ENCODE measurements at places on chromosomes 3 and 15. TPM values are rescaled to one million over a fixed set of nuclear protein-coding genes. Genes with fewer than 3 reads are reported as not detected.

DNA sequence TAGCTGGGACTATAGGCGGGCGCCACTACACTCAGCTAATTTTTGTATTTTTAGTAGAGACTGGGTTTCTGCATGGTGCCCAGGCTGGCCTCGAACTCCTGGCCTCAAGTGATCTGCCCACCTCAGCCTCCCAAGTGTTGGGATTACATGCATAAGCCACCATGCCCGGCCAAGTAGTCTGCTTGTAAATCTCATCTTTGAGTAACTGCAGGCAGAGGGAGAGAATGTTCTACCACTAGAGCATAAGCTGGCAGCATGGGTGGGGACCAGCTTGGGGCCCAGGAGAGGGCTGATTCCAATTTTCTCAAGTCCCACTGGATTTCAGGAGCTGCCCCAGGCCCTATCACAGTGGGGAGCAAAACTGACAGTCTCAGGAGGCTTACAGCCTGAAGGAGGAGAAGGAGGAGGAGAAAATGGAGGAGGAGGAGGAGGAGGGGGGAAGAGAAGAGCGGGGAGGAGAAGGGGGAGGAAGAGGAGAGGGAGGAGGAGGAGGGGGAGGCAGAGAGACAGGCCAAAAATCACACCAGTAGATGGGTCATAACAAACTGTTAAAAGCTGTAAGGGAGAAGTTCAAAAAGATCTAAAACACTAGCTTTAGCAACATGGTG lies 229.1 kb upstream of the IGF1R start:
- no peak for DNase-seq

ERC2 gene
- 0.43 TPM for total RNA-seq

LRRC31 gene
- 16.5 TPM for total RNA-seq

GRCh38 chr15:88739541-88739940 lies 63.7 kb upstream of the ACAN start:
- no peak for DNase-seq

GRCh38 chr15:60718661-60719069 lies 239.7 kb upstream of the ICE2 start:
- DNase-seq: no peak

DNA sequence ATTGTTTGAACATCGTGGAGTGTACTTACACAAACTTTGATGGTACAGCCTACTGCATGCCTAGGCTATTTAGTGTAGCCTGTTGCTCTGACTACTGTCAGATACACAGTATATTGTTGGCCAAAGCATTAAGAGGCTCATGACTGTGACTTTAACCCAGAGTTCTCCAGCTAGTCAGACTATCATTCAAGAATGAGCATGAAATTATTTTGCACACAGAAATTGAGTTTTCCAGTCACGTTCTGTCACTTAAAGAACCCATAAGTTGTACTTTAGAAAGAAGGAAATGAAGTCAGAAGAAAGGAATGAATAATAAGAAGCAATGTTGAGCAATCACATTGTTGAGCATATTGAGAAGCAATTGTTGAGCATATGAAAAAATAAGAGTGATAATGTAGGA lies 37.6 kb upstream of the SLC22A13 start:
- DNase-seq: no peak

DNA sequence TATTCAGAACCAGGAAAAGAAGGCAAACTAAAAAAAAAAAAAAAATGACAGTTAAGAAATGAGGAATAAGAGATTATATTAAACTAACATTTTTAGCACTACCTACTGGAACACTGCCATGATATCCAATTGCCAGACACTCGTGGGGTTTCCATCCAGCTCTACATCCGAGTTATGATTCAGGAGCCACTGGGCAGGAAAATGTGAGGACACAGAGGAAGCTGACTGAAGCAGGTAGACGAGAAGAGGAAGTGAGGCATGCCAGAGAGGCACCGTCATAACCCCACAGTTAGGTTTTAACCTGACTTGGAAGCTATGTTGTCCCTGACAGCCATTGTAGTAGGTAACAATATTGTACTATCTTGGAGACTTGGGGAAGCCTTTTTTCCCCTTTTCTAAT lies 495.0 kb downstream of the NLGN1 start:
- DNase-seq: no peak

DNA sequence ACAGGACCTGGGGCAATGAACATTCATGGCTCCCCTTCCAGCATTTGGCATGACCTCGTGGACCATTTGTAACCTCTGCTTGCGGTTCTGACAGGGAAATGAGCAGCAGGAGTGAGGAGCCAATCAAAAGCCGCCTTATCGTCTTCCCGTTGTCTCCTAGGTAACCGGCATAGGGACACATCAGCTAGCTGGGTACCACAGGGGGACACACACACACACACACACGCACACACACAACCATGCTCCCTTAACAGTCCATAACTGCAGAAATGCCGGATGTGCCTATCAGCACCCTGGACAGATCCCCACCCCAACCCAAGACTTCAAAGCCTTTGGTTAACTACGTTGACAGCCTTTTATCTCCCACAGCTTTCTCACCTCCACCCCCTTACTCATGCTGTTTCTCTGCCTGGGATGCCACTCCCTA lies 53.4 kb upstream of the CCDC174 start:
- DNase-seq: no peak

TMIE gene
- not detected for total RNA-seq

DNA sequence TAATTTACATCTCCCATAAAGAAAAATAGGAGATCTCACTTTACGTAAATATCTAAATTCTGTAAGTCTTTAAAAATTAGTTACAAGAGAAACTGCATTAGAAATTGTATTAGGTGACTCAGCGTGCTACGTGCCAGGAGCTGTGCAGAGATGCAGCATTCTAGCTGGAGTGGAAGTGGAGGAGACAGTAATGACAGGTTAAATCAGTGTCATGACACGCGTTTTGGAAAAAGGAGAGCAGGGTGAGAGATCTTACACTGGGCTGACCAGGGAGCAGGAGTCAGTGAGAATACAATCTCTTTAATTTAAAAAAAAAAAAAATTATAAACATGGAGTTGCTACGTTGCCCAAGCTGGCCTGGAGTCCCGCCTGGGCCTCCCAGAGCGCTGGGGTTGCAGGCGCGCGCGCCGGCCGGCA lies 635 bp downstream of the TUBGCP5 start:
- no peak for DNase-seq

DNA sequence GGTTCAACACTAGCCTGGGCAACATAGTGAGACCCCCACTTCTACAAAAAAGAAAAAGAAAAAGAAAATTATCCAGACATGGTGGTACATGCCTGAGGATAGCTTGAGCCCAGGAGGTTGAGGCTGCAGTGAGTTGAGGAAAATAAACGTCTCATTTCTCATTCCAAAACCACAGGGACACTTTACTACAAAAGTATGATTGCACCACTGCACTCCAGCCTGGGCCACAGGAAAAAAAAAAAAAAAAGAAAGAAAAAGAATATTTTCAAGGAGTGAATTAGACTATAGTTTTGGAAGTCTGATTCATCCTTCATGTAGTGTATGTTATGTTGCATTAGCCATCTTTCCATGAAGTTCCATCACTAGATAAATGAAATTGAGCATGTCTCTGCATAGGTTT lies 149.5 kb upstream of the THBS1 start:
- no peak for DNase-seq

DNA sequence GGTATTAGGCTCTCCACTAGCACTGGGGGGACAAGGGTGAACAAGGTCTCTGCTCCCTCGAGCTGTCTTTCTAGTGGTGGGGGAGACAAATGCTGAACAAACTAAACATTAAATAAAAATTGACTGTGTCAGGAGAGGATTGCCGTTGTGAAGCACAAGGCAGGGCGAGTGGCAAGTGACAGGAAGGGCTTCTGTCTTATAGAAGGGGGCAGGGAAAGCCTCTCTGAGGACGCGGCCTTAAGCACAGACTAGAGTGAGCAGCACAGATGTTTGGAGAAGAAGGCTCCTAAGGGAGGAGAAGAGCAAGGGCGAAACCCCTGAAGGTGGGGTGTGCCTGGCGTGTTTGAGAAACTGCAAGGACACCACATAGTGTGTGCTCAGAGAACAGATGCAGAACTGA lies 50.9 kb upstream of the ATP2B2 start:
- DNase-seq: no peak

DNA sequence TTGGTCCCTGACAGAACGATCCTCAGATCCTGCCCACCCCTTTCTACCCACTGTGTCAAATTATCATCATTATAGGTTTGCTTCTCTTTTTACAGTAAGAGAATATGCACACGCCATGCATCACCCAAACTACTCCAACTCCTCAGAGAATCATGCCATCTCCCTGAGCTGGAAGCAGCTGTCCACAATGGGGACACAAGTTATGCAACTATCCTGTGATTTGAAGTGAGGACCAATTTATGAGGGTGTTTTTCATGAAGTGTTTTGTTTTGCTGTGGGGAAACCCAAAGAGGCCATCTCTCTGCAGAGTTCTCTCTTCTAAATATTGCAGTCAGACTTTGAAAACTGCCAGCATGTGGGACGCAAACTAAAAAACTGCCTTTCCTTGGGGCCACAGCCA lies 35.8 kb upstream of the TNFSF10 start:
- no peak for DNase-seq

DNA sequence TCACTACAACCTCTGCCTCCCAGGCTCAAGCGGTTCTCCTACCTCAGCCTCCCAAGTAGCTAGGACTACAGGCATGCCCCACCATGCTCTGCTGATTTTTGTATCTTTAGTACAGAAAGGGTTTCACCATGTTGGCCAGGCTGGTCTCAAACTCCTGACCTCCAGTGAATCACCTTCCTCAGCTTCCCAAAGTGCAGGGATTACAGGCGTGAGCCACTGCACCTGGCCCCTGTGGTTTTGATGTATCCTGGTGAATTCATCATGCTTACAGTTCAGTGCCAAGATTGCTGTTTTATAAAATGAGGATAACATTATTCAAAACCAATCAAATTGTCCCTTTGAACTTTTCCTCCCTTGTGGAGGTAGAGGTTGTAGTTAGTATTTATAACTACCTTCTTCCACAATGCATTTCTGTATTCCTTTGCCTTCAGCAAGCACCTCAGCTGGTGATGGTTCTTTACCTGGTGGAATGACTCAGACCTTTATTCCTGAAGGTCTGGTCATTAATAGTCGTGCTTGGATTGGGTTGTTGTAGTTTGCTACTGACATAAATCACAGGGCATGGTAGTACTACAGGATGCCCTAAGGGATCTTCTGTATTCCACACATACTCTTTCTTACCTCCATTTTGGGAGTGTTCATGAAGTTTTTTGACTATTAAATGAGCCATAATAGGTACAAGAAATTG lies 76.9 kb downstream of the UBP1 start:
- DNase-seq: no peak

SMCO1 gene
- total RNA-seq: not detected

DNA sequence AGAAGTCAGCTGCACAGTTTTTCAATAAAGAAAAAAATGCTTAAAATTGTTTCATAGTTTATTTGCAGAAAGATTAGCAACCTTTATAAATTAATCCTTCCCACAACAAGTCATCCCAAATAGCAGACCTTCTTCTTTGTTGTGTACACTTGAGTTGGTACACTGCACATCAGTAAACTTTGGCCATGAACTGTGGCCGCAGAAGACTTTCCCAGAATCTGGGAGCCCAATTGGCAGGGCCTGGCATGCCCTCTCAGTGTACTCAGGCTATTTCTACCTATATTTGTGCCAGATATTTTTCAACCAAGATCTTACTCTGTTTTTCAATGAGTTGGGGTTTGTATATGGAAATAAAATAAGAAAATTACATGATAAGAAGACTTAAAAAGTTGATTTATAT lies 133.1 kb downstream of the DIPK2A start:
- no peak for DNase-seq

FAM98B gene
- total RNA-seq: 21.9 TPM

DNA sequence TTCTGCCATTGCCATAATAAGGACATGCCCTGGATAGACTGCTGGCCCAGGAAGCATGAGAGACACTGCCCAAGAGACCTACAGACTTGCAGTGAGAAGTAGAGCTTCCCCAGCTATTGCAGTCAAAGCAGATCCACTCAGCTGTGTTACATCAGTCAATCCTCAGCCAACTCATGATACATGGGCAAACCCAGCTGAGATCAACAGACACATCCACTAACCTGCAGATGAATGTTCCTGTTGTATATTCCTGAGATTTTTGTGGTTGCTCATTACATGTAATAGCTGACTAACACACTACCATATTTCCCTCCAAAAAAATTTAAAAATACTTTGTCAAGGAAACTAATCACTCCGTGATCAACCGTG lies 68.6 kb downstream of the DCLK3 start:
- DNase-seq: no peak

DNA sequence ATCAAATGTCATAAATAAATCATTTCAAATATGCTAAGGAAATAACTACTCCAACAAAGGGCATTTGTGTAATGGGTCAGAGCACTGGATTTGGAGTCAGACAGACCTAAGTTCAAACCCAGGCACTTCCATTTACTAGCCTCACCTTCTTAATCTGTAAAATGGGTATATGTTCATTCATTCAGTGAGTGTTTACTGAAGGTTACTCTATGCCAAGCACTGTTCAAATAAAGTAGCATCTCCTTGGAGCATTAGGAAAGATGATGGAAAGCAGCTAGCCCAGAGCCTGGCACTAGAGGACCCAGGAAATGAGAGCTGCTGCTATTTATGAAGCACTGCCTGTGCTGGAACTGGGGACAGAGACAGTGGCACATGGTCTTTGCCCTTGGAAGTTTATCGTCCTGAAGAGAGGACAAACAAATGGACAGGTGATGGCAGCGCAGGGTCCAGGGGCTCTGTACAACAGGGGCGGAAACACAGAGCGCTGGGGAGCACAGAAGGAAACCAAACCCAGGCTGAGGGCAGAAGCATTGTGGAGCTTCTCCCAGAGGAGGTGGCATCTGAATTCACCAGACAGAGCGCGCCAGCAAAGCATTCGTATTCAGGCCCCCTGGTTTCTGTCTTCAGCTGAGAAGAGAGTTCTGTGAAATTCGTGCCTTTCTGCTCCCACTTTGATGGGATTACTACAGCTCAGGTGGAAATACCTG lies 19.0 kb downstream of the TM4SF4 start:
- DNase-seq: no peak

GPR149 gene
- total RNA-seq: not detected

DNA sequence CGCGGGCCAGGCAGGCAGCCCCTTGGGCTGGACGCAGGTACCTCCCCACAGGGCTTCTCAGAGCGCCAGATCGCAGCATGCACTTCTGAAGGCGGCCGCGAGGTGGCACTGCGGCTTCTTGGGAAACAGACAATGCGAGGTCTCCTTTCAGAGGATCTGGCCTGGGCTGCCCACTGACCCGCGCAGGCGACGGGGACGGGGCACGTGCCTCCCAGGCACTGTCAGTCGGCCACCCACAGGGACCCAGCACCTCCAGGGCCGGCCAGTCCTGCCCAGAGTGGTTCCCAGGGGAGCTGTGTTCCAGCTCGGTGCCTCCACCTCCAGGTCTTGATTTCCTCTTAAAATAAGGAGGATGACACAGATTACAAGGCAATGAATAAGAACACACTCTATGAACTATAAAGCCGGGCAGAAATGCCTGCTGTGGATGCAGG lies 24.4 kb upstream of the TXNRD3 start:
- DNase-seq: peak; percentile 76

SHC4 gene
- 0.31 TPM for total RNA-seq

PLAAT1 gene
- 0.73 TPM for total RNA-seq

GRCh38 chr3:128273109-128273840 lies 120.0 kb downstream of the EEFSEC start:
- no peak for DNase-seq

Measured in mucosa of descending colon (tissue), 3 donors.